ENCODE measurements at places on chromosomes 6 and 20.
A peak's percentile ranks its signal among the peaks of the same experiment; 100 is the strongest.

GRCh38 chr20:23086931-23087411 lies 847 bp upstream of the CD93 start:
- no peak for DNase-seq

- DNase-seq = no peak
These were observed 309.0 kb upstream of the PTCHD4 start for GRCh38 chr6:48419992-48420391.

GRCh38 chr6:32529697-32530430 lies at the start of gene HLA-DRB5:
Gene HLA-DRB5 (minus strand): TSS chr6:32530287. CDS start chr6:32530224, 63 bp downstream.
- no peak for DNase-seq

DNA sequence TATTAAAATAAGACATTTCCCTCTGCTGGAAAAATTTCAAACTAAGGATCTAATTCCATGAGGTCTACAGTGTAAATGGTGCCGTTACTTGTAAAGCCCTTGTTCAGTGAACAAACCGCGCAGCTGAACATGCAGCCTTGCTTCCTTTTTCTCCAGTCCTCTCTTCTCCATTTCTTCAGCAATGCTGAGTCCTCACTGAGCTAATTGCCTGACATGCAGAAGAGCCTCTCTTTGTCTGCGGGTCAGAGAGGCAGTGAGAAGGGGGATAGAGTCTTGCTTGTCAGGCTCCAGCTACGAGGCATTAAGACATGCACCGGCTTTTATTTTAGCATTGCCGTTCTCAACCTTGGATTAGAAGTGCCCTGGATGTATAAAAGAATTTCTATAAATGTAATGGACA lies 25.7 kb downstream of the ZDHHC14 start:
- DNase-seq = no peak

DNA sequence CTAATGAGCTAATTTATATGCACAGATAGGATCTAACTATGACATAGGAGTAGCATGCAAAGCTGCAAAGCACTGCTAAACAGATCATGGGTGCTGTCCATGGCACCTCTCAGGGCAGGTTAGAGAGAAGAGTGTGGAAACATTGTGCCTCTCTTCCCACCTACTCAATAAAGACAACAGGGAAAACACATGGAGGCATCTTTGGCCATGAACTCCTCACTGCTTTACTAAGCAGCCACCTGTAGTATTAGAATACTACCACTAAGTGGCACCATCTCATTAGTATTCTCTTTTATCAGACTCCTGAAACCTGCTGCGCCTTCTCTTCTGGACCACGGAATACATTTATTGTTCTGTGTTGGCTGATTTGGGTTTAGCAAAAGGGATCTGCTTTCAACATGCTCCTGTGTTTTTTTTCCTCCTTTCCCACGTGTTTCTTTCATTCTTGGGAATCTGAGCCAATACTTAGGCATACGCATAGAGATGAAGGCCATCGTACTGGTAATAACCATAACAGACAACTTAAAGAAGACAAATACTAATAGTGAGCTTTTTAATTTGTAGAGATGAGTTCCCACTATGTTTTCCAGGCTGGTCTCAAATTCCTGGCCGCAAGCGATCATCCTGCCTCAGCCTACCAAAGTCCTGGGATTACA lies 9.4 kb upstream of the HDDC2 start:
- DNase-seq = no peak

DNA sequence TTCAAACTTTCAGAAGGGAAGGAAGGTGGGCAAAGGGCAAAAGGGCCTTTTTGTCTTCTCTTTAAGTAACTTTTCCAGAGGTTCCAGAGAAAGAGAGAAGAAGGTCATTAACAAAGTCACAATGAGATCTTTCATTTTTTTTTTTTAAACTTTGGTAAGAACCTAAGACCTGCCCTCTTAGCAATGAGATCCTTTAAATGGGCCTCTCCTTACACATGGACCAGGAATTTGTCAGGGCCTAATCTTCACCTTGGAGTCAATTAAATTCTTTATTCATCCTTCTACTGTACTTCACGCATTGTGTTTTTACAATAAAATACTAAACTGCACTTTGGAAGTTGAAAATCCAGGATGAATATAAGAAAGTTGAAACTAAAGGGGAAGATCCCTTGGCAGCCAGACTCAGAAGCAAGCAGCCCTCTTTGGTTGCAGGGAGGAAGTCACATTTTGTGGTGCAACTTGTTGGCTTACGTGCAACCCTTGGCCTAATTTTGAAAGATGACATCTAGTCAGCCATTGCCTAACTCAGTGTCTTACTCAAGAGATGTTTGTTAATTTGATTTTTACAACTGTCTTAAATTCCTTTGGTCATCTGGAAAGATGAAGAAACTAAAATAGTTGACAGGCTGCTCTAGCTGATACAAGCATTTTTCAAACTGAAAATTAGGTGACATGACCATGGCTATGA lies 11.9 kb upstream of the TMEM170B start:
- no peak for DNase-seq

DNA sequence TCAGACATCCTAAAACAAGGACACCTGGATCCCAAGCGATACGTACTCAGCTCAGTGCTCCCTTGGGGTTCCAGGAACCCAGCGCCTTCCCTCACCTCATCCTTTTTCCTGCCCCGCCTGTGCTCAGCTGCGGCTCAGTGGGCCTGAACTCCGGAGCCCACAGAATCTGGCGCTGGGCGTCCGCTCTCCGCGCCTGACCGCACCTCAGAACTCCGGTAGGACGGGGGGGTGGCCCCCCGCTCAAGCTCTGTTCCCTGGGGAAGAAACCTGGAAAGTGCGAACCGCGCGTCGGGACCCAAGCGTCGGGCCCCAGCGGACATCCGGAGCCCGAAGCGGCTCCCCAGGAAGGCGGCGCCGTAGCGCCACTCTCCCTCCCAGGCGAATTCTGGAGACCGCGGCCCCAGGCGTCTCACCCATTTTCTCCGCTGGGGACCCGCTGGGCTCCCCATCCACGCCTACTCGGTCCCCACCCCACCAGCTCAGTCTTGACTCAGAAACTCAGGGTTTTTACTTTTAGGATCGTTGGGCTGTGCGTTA lies 336 bp upstream of the LY6G5C start:
- peak; percentile 36 for DNase-seq

DNA sequence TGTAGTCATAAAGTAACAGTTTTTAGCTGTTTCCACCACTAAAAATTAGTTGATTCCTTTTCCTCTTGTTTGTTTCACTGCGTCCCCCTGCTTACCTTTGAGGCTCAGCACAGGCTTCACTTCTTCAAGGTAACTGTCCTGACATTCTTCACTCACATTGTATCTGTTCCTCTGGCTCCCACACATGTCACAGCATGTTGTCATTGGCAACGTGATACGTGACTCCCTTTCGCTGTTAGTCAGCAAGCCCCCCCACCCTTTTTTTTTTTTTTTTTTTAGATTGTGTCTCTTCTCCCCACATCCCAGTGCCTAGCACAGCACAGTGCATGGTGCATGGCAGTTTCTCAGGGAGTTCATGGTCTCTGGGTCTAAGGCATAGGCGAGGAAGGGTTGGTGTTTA lies 13.3 kb downstream of the VAPB start:
- no peak for DNase-seq

GRCh38 chr6:105109955-105110895 lies 69.6 kb downstream of the POPDC3 start:
- no peak for DNase-seq

DNA sequence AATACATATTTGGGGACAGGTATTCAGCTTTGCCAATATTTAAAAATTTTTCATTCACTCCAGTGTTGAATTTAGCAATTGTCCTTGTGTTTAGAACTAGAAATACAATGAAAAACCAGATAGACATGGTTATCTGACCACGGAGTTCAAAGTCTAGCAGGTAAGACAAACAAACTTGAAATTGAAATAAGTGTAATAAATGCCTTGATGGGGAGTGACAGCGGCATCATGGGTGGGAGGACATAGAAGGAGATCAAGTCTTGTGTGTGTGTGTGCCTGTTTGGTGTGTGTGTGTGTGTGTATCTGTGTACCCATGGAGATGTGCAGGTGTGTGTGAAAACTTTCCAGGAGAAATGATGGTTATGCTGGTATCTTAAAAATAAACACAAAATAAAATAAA lies 750.0 kb upstream of the CITED2 start:
- no peak for DNase-seq

GRCh38 chr20:31717478-31718201 lies 5.0 kb downstream of the BCL2L1 start:
- no peak for DNase-seq

GRCh38 chr6:26500102-26500501 lies at the start of gene BTN1A1:
Gene BTN1A1 (plus strand): TSS chr6:26500303. CDS start chr6:26501287, 984 bp downstream.
- no peak for DNase-seq

- DNase-seq = no peak
These were observed 898.8 kb downstream of the KIF16B start for GRCh38 chr20:15674253-15675060.

- peak; percentile 31 for DNase-seq
These were observed 33.2 kb upstream of the HBS1L start for GRCh38 chr6:135087803-135088202.

DNA sequence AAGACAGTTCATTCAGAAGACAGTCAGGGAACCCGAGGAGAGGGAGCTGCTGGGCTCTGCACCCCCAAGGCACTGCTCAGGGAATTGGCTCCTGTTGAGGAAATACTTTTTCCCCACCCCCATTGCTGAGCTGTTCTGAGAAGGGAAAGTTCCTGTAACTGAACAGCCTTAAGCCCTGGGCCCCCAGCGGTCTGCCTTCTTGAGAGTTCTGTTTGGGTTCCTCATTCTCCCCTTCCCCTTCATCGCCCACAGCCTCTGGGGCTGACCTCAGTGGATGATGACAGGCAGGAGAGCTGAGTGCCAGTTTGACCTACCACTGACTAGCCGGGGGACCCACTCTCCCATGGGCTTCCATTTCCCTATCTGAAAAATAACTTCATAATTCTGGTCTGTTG lies 10.7 kb downstream of the HCK start:
- DNase-seq = no peak

GRCh38 chr20:63445075-63445734 lies 27.2 kb downstream of the KCNQ2 start:
- no peak for DNase-seq

DNA sequence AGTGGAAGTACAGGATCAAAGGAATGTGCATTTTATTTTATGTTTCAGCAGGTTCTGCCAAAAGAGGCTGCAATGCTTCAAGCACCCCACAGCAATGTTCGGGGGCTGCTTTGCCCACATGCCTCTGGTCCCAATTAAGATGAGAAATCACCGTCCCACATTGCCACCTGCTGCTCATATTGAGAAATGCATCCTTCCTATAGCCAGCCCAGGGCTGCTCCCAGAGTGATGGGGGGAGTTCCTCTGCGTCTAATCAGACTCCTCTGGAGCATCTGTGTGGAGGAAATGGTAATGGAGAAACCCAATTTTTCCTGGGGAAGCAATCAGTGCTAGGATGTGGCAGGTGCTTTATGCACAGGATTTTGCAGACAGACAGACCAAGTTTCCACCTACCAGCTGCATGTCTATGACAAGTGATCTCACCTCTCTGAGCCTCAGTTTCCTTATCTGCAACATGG lies 33.7 kb downstream of the PTGIS start:
- peak; percentile 49 for DNase-seq

GRCh38 chr6:158661156-158661685 lies 11.4 kb downstream of the SYTL3 start:
- DNase-seq = no peak

DNA sequence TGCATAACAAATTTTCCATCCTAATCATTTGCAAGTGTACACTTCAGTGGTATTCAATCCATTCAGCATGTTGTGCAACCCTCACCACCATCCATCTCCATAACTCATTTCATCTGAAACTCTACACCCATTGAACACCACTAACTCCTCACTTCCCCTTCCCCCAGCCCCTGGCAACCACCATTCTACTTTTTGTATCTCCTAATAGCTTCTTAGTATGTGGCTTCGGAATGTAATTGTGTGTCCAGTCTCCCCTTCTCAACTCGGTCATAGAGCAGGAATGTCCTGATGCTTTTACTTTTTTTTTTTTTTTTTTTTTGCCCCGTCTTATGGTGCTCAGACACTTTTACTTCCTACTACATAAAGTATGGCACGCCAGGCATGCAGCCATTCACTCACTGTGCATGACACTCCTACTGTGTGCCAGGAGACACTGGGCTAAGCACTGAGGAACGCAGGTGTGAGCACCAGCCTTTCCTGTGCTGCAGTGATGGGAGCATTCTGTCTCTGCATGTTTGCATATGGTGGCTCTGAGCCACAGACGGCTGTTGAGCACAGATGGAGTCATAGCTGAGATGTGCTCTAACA lies 15.3 kb downstream of the HCK start:
- DNase-seq = no peak

DNA sequence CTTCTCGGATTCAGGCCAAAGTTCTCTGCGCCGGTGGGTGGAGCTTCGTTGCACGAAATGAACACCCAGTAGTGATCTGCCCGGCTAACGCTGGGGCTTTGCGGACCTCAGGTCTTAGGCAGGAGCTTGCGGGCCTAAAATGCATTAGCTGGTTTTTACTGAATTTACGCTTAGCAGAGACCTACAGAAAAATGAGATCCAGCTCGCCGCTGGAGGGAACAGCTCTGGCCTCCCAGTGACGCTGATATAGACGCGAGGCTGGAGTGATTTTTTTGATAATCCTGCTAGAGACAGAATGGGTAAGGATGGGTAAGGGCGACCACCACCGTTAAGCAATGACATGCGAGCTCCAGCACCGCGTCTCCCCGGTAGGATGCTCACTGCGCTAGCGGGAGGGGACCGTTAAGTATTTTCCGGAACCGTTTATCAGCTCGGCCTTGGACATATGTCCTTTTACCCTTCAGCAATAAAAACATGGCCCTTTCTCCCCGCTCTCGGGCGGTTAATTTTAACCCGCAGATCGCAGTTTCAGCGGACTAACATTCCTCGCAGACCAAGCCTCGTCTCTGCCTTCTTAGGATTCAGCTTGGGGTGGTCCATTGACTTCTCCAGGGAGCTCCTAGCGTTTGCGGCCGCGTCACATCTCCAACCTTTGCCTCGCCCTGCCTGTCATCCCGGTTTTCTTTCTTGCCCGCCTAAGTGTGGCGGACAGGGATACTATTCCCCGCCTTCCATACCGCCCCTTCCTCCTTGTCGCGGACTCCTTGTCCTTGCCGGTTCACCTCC lies 109.3 kb downstream of the GPX5 start:
- DNase-seq = no peak

DNA sequence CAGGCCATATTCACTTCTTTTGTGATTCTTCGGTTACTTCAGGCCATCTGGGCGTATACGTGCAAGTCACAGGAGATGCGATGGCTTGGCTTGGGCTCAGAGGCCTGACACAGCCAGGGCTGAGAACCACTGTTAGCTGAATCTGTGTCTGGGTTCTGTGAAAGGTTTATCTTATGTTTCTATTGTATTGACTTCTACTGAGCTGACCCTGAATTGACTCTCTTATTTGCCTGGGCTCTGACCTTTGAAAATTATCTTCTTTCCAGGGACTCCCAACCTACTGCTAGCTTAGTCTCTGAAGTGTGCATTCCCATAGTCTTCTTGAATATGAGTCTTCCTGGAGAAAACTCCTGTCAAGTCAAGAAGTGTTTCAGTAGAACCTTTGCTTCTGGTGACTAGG lies 226.4 kb upstream of the SOX4 start:
- DNase-seq = no peak

GRCh38 chr20:62776692-62777527 lies 19.4 kb upstream of the MRGBP start:
- DNase-seq = peak; percentile 46

DNA sequence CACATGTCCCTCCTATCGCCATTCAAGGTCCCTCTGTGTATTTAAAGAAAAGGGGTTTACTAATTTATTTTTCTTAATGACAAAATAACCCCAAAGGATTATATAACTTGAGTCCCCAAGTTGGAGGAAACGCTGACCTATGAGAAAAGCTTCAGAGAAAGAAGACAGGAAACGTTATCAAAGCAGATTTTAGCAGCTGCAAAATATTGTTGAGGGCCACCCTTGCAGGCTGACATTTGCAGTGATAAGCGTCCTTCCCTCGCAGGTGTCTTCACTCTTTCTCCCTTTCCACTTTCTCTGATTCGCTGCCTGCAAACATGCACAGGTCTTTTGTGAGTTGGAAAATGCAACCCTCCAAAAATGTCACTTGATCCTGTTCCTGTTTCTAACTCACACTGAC lies 103.2 kb upstream of the RIPOR2 start:
- no peak for DNase-seq
